ENCODE measurements at places on chromosomes 2 and 18.

DNA sequence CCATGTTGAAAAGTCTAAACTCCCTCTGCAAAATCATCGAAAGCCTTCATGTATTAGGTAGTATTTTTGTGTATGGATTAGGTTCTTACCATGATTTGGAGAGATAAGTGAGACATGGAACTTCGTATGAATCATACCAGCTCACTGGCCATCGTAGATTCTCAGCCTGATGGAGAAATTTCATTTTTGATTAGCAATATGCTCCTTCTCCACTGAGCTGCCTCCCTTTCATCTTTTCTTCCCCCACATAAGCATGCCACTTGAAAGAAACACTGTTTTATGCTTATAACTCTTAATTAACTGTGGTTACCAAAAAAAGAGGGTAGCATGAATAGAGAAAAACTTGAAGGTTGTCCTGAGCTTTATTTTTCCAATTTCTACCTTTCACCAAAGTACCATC is 111.9 kb downstream of the NCK2 start:
- no peak for DNase-seq

- DNase-seq: no peak
These were observed 504.7 kb downstream of the ERBB4 start for GRCh38 chr2:212033888-212034287.

GRCh38 chr2:126657636-126658318 is 1.8 kb downstream of the GYPC start:
- DNase-seq: peak; percentile 56

DNA sequence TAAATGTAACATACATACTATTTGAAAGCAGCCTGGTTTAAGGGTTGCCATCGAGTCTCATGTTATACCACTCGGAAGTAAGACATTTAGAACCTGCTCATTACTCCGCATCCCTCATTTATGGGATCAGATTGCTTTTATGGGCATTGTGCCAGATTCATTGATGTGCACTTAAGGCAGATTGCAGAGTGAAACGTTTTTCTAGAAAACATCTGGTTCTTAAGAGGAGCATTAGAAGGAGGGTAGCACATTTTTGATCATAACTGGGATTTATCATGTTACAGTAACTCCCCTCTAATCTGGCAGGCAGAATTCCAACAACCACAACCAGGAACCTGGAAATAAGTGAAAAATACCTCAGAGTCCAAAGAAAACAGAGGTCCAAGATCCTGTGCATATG is 74.2 kb upstream of the GALNT3 start:
- DNase-seq: no peak

DNA sequence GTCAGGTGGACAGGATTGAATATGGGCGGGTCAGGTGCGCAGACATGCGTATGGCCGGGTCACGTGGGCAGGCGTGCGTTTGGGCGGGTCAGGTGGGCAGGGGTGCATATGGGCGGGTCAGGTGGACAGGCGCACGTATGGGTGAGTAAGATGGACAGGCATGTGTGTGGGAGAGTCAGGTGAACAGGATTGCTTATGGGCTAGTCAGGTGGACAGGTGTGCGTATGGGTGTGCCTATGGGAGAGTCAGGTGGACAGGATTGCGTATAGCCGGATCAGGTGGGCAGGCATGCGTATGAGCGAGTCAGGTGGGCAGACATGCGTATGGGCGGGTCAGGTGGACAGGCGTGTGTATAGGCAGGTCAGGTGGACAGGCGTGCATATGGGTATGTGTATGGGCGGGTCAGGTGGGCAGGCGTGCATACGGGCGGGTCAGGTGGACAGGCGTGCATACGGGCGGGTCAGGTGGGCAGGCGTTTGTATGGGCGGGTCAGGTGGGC is 30.3 kb upstream of the KLF11 start:
- DNase-seq: no peak

DNA sequence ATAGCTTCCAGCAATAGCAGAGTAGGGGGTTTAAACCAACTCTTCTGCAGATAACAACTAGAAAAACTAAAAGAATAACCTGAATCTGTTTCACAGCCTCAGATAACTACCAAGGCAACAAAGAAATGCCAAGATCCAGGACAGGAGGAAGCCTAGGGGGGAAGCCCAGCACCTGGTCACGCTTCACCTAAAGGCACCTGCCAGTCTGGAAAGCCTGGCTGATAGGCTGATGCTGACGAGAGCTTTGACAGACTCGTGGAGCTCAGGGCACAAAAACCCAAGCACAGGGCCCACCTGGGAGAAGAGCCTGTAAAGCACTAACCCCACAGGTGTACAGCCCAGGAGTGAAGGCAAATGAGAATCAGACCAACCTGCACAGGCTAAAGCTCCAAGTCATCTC is 22.6 kb downstream of the EIPR1 start:
- DNase-seq: no peak

DNA sequence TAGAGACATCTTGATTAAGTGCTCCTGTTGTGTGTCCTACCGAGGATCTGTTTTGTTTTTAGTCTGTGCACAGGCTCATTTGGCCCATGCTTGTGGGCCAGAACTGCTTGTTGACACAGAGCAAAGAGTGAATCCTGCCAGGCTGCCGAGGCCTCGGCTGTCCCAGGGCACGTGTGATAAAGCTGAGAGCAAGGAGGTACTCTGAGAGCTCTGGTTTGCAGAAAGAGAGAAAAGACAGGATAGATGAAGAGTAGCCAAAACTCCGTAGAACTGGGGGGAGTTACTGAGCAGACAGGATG is 175.1 kb downstream of the FAM210A start:
- DNase-seq: no peak

- no peak for DNase-seq
These were observed 52.5 kb upstream of the LGALSL start for GRCh38 chr2:64401529-64401880.

GRCh38 chr18:8516371-8517250 is 92.6 kb upstream of the RAB12 start:
- DNase-seq: no peak
